ENCODE measurements at places on chromosomes 5 and 9.

- DNase-seq = no peak
Observed at GRCh38 chr9:21432672-21433425, 7.4 kb upstream of the IFNA1 start.

GRCh38 chr5:55372130-55372925 is 64.5 kb downstream of the MTREX start:
- DNase-seq = no peak

- DNase-seq = no peak
Observed at GRCh38 chr9:10534850-10535249, 78.0 kb downstream of the PTPRD start.

DNA sequence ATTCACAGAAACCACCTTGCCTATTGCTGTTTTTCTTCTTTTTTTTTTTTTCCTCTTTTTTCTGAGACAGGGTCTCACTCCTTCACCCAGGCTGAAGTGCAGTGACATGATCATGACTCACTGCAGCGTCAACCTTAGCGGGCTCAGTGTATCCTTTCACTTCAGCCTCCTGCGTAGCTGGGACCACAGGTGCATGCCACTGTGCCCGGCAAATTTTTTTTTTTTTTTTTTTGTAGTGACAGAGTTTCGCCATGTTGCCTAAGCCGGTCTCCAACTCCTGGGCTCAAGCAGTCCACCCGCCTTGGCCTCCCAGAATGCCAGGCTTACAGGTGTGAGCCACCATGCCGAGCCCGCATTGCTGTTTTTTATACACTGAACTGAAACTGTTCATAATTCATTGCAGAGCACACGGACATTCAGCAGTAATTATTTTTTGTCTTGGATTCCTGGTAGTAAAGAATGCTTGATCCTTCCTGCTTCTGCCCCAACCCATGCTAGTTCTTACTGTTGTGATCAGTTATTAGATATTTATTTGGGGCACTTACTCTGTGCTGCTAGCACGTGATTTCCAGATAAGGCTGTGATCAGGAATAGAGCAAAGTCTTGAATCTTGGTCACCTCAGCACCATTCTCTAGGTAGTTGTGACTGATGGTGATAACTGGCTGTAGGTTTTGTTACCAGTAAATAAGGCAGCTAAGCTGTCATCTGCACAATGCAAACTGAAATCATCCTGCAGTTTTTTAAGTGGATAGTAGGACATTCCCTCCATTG is 14.0 kb downstream of the MAP3K1 start:
- no peak for DNase-seq

- no peak for DNase-seq
Observed at GRCh38 chr9:4555236-4555635, 65.0 kb downstream of the SLC1A1 start.

GRCh38 chr5:172545291-172545801 is 91.0 kb upstream of the SH3PXD2B start:
- no peak for DNase-seq

DNA sequence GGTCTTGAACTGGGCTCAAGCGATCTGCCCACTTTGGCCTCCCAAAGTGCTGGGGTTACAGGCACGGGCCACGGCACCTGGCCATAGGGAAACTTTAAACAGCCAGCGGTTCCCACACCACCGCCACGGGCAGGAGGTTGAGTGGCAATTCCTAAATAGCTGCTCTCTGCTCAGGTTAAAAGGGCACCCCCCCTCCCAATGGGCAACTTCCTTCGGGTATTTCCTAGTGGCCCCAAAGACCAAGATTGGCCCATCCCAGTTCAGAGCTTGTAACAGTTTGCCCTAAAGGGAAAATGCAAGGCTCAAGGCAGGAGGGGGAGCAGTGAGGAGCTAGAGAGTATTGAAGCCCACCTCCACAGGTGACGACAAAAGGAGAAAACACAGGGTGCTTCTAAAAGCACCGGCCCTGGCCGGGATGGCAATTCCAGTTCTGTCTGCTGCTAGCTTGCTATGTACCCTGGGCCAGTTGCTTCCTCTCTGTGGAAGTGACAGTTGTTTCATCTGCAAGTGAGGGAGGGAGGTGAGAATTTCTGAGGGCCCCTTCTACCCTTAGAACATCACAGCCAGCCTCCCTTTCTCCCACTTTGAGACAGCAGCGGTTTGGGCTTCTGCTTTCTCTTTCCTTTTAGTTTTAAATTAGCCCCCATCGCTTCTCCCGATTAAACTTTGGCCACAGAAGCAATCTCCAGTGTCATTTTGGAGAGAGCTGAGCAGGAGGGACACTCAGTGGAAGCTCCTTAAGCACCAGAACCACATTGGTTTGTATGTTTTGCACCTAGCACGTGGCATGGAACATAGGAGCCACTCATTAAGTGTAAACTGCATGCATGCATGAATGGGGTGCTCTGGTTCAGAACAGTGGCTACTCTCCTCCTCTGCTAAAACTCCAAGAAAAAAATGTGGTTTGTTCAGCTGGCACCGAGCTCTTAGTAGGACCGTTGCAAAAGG is 17.3 kb upstream of the TNIP1 start:
- no peak for DNase-seq

DNA sequence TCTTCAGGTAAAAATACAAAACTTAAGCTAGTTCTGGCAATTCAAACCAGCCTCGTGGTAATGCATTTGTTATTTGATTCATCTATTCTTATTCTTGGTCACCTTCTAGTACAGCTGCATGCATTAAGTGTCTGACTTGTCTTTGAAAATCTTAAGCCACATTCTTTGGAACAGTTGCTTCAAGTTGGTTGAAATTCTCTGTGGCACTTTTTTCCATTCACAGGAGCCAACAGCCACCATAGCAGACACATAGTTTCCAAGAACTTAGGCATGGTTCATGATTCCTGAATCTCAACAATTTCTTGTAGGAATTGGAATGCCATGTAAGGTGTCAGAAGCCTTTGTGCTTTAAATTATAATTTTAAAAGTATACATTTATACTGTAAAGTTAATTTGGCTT is 47.4 kb upstream of the MEF2C start:
- DNase-seq = no peak

GRCh38 chr5:172782169-172783039 is 11.4 kb upstream of the DUSP1 start:
- DNase-seq = no peak

- no peak for DNase-seq
Observed at GRCh38 chr5:34863946-34864345, 25.0 kb downstream of the TTC23L start.

- DNase-seq = no peak
Observed at GRCh38 chr9:70340572-70340971, 73.9 kb downstream of the KLF9 start.

GRCh38 chr5:6710070-6710469 is 3.2 kb upstream of the TENT4A start:
- DNase-seq = no peak

GRCh38 chr5:51188001-51188591 is 195.2 kb upstream of the ISL1 start:
- DNase-seq = no peak

GRCh38 chr9:130073373-130073772 is 19.7 kb downstream of the GPR107 start:
- DNase-seq = no peak

DNA sequence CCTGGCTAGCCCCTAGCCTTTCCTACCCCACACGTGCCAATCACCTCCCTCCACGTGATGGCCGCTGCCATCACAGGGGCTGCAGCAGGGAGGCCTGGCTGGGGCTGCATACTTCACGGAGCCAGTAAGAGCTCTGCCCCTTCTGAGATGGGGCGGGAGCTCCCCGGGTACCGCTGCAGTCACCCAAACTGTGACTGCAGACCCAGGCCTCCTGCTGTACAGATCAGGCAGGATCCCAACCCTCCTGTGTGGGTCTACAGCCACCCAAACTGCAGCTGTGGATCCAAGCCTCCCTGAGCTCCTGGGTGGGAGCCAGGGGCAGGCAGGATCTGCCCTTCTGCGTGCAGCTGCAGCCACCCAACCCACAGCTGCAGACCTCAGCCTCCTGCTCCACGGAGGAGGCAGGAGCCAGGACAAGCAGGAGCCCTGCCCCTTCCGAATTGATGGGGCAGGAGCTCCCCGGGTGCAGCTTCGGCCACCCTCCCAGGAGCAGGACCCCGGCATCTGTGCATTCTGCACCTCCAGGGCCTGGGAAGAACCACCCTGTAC is 3.2 kb upstream of the BTNL9 start:
- no peak for DNase-seq

- DNase-seq = no peak
Observed at GRCh38 chr5:138960145-138960692, 85.1 kb upstream of the LRRTM2 start.

- no peak for DNase-seq
Observed at GRCh38 chr5:28408186-28408585, 1369.8 kb upstream of the CDH9 start.

GRCh38 chr9:470552-471194 is 256.0 kb downstream of the DOCK8 start:
- no peak for DNase-seq

- DNase-seq = no peak
Observed at GRCh38 chr9:111917201-111917600, 20.6 kb downstream of the UGCG start.

- no peak for DNase-seq
Observed at GRCh38 chr5:52468976-52469375, 318.7 kb upstream of the ITGA1 start.

DNA sequence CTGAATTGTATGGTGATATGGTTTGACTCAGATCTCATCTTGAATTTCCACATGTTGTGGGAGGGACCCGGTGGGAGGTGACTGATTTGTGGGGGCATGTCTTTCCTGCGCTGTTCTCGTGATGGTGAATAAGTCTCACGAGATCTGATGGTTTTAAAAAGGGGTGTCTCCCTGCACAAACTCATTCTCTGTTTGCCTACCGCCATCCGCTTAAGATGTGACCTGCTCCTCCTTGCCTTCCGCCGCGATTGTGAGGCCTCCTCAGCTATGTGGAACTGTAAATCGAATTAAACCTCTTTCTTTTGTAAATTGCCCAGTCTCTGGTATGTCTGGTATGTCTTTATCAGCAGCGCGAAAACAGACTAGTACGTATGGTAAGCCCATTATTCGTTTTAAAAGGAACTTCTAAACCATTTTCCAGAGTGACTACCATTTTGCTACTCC is 48.7 kb downstream of the SLC36A1 start:
- DNase-seq = no peak

GRCh38 chr5:155746367-155747038 is 580.5 kb upstream of the SGCD start:
- DNase-seq = no peak

GRCh38 chr5:7546555-7546954 is 150.6 kb downstream of the ADCY2 start:
- DNase-seq = no peak

DNA sequence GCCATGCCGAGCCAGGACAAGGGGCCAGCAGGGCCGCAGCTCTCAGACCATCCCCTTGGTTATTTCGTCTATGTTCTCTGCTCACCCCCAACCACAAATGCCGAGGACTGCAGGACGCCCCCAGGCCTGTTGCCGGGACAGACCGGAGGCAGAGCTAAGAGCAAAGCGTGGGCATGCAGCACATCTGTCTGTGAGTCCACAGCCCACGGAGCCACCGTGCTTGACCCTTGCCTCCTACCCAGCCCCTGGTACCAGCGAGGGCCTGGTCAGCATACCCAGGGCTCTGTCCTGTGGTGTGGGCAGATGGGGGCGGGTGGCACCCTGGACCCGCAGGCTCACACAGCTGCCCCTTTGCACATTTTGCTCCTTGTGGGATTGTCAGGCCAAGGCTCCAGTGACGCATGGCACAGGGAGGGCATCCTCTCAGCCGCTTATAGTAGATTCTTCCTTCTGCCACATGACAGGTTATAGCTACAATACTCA is 4.7 kb downstream of the BRD3 start:
- no peak for DNase-seq

- DNase-seq = no peak
Observed at GRCh38 chr9:36928670-36929349, 105.3 kb downstream of the PAX5 start.

GRCh38 chr5:138339091-138339456 is 1.0 kb downstream of the FAM53C start:
- no peak for DNase-seq

DNA sequence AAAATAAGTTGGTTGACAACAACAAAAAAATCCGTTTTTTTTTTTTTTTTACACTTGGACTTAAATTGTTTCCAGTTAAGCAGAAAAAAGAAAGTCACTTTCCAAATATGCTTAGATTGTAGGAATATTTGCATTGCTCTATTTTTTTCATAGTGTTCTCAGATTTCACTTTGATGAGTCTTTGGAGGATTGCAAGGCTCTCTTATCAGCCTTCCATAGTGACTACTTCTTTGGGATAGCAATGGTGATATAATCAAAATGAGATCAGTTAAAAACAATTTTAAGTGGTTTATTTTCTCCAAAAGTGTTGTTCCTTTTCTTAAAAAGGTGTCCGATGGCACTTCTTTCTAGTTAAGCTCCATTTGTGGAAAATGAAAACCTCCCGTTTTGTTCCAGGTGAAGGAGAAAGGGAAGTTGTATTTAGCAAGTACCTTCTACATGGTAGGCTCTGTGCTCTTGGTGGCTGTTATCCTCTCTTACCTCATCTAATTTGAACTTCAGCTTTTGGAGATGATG is 3.9 kb downstream of the RASGRF2 start:
- no peak for DNase-seq

GRCh38 chr5:179568721-179569120 is 18.4 kb downstream of the RUFY1 start:
- no peak for DNase-seq

GRCh38 chr9:89874351-89875321 is 269.8 kb downstream of the GADD45G start:
- DNase-seq = no peak

DNA sequence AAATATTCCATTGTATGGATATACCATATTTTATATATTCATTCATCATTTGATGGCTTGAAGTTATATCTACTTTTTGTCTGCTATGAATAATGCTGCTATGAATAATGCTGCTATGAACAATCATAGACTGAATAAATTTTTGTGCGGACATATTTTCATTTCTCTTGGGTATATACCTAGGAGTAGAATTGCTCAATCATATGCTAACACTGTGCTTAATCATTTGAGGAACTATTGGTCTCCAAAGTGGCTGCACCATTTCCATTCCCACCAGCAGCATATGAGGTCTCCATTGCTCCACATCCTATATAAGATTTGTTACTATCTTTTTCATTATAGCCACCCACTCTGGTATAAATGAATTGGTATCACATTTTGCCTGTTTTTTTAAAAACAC is 18.3 kb upstream of the TEK start:
- DNase-seq = no peak

DNA sequence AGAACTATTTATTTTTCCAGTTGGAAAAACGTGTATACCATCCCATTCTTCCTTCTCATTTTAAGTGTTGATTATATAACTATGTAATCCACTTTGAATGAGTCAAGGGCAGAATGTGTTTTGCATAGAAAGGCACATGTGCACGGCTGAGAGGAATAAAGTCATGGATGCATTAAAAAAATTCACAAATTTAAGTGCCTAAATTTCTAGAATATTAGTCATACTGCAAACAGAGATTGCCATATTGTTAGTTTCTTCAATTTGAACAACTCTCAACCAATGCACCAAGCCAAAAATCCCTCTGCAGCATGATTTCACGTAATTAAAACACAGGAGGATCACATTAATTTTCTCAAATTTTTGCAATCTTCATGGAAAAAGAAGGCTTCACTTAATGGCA is 166.3 kb downstream of the MPDZ start:
- DNase-seq = no peak
